ENCODE measurements at places on chromosomes 1 and 21.

DNA sequence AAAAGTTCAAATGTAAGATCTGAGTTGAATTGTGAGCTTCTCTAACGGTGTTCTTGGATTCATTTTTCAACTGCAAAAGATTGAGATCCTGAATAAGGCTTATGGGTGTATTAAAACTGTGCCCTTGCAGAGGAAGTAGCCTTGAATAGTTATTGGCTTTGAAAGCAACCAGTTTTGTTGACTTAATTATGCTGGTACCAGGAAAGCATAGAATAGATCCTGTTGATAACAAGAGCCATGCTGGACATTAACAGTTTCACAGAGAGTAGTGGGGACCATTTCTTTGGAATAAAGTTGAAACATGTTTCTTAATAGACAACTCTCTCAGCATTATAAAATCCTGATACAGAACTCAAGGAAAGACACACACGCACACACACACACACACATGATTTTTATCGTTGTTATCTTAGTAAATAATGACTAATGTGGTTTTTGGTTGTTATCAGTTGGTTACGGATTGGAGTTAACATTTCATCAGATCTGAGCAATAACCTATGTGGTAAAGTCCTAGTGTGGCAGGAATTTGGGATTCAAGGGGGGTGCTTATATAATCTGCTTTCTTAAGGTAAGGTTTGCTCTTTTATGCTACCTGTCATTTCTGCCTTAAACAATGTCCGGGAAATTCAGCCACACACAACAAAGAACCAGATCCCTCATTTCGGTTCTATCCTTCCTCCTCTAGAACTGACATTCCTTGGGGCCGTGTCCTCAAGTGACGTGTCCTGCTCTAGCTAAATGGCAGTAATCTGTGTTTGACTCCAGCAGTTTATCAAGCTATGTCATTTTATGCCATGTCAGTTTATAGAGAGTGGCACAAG lies 330.9 kb downstream of the CHRM3 start:
- DNase-seq, result no peak

GRCh38 chr1:18901147-18901951 lies 1.0 kb downstream of the ALDH4A1 start:
- DNase-seq, result no peak

GRCh38 chr1:177517546-177517945 lies 346.8 kb downstream of the BRINP2 start:
- no peak for DNase-seq

- DNase-seq, result no peak
Observed at GRCh38 chr1:180151508-180151907, 3.2 kb upstream of the QSOX1 start.

DNA sequence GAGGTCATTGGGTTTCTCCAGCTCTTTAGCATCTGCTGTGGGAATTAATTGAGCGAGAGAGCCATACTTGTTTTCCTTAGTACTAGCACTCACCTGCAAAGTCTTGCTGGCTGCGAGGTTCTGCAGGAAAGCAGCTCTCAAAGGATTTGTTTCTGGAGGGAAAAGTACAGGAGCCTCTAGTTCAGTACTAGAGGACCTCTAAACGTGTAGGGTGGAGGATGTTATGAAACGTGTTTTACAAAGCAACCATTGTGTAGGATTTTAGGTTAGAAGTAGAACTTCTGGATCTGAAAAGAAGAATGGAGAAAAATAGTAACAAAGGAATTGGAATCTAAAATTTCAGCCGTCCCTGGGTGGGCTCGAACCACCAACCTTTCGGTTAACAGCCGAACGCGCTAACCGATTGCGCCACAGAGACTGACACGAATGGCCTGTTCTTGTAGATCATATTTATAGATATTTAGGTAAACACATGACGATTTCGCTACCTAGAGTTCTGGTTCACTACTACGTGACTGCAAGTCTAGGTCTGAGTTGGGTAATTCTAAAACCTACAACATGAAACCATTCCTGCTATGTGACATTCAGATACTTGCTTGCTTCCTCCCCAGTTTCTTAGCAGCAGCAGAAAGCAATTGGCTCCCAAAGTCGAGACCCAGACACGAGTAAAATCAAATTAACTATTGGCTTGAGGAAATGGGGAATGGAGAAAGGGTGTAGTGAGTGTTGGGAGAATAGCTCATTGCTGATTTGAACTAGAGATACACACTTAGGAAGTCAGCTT lies 60.2 kb upstream of the CFAP126 start:
- DNase-seq, result peak; percentile 27

- DNase-seq, result peak; percentile 92
Observed at GRCh38 chr1:156096640-156097391, 14.6 kb upstream of the MEX3A start.

- DNase-seq, result no peak
Observed at GRCh38 chr1:58874342-58874741, 90.5 kb upstream of the JUN start.

- DNase-seq, result no peak
Observed at GRCh38 chr1:18350747-18351146, 130.0 kb upstream of the KLHDC7A start.

- DNase-seq, result no peak
Observed at GRCh38 chr1:114764689-114765088, 6.9 kb upstream of the CSDE1 start.

- no peak for DNase-seq
Observed at GRCh38 chr1:115257591-115257990, 80.5 kb downstream of the NGF start.

DNA sequence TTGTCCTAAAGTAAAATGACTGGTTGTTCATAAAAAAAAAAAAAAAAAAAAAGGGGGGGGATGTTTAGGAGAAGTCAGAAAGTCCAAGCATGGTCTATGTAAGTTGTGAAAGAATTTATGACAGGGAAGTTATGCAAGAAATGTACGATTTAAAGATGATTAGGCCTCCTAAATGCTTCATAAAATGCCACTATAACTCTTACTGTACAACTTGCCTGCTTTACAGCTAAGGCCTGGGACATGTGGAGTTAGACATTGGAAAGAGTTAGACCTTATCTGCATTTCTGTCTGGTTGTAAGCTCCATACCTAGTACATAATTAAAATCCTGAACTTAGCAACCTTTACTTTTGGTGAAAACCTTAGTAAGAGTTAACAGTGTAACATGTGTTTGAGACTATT lies 150.0 kb downstream of the TPR start:
- no peak for DNase-seq

GRCh38 chr21:25307489-25307888 lies 299.8 kb downstream of the MRPL39 start:
- no peak for DNase-seq

GRCh38 chr1:40665335-40666171 lies at the start of gene RIMS3:
Gene RIMS3 (minus strand): TSS chr1:40665682. CDS start chr1:40641925, 23,757 bp downstream.
- peak; percentile 71 for DNase-seq
